ENCODE measurements at places on chromosomes 2 and 18.

GRCh38 chr2:19479666-19480065 is 121.2 kb upstream of the OSR1 start:
- no peak for DNase-seq

GRCh38 chr2:102880731-102881130 is 118.9 kb downstream of the TMEM182 start:
- DNase-seq = no peak

GRCh38 chr18:25467226-25467987 is 115.4 kb upstream of the ZNF521 start:
- no peak for DNase-seq

DNA sequence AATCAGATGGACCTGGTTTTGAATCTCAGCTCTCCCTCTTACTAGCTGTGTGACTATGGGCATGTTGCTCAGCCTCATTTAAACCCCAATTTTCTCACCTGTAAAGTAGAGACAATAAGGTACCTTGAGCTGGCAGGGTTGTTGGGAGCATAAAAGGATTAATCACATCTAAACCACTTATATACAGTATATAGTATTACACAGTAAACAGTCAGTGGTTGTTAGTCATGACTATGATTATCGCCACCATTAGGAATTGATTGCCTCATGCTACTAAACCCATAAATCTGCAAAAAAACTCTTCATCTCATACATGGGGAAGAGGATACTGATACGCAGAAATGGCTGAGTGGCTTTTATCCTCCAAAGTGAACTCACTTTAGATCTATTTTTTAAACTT is 65.8 kb downstream of the INO80D start:
- no peak for DNase-seq

- no peak for DNase-seq
Measured at GRCh38 chr2:205323929-205324328, 358.4 kb upstream of the NRP2 start.

- no peak for DNase-seq
Measured at GRCh38 chr2:202016579-202017227, 17.0 kb upstream of the FZD7 start.

DNA sequence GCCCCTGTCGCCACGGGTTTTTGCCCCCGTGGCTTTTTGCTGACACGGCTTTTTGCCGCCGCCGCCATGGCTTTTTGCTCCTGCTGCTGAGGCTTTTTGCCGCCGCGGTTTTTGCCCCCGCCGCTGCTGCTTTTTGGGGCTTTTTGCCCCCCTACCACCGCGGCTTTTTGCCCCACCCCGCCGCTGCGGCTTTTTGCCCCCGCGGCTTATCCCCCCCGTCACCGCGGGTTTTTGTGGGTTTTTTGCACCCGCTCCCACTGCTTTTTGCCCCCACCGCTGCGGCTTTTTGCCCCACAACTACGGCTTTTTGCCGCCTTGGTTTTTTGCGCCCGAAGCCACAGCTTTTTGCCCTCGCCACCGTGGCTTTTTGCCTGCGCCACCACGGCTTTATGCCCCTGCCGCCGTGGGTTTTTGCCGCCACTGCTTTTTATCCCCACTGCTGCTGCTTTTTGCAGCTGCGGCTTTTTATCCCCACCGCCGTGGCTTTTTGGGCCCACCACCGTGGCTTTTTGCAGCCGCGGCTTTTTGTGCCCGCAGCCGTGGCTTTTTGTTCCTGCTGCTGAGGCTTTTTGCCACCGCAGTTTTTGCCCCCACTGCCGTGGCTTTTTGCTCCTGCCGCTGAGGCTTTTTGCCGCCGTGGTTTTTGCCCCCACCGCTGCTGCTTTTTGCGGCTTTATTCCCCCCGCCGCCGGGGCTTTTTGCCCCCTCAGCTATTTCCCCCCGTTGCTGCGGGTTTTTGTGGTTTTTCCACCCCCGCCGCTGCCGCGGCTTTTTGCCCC is 2798.0 kb upstream of the TEKT4 start:
- DNase-seq = no peak

DNA sequence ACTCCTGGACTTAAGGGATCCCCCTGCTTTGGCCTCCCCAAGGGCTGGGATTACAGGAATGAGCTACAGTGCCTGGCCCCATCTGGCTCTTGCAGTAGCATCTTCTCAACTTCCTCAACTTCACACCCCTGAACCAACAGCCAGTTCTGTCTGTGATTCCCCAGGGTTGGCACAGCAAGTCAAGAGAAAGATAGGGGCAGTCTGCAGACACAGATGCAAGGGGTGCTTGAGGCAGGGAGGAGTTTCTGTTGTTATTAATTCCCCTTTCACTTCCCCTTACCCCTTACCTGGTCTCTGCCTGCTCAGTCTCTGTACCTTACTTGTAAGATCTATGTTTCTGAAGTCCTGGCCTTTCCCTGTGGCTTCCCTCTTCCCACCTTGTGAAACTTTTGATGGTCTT is 54.1 kb upstream of the MEX3C start:
- no peak for DNase-seq

DNA sequence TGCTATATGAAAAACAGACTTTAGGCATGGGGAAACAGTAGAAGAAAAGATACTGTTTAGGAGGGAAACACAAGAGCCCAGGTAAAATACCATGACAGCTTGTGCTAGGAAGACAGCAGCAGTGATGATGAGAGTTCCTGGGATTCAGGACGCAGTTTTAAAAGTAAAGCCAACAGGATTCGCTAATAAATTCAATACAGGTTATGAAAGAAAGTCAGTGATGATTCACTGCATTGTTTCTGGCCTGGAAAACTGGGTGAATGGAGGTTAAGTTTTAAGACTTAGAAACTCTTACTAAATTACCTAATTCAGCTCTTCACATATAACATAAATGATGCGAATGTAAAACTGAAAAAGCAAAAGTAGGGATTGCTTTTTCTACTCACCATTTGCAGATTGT is 27.9 kb upstream of the RNU4ATAC start:
- no peak for DNase-seq

GRCh38 chr2:218343591-218343990 is 13.1 kb upstream of the CATIP start:
- DNase-seq = no peak

- no peak for DNase-seq
Measured at GRCh38 chr2:149651229-149651628, 63.7 kb upstream of the MMADHC start.

- DNase-seq = no peak
Measured at GRCh38 chr2:210553373-210553772, 3.0 kb upstream of the CPS1 start.

GRCh38 chr2:46461709-46462171 is 17.6 kb upstream of the TMEM247 start:
- DNase-seq = no peak

- DNase-seq = no peak
Measured at GRCh38 chr2:48514348-48515003, 15.5 kb upstream of the STON1 start.

- no peak for DNase-seq
Measured at GRCh38 chr18:59041819-59042815, 97.6 kb upstream of the SEC11C start.

- DNase-seq = no peak
Measured at GRCh38 chr2:159715451-159715850, 3.1 kb downstream of the MARCHF7 start.

DNA sequence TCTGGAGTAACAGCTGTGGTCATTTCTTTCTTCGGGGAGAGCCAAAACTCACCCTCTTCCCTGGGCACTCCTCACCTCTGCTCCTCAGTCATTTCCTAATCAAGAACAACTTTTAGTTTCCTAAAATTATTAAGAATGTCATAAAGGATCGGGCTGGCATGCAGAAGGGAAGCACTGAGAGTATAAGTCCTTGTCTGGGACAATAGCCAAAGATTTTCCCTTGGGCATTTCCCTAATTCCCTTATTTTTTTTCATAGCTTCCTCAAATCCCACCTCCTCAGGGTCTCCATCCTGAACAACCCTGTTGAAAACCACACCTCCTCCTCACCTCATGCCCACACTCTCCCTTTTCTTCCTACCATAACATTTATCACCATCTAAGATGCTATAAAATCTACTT is 115.0 kb downstream of the MREG start:
- DNase-seq = no peak

DNA sequence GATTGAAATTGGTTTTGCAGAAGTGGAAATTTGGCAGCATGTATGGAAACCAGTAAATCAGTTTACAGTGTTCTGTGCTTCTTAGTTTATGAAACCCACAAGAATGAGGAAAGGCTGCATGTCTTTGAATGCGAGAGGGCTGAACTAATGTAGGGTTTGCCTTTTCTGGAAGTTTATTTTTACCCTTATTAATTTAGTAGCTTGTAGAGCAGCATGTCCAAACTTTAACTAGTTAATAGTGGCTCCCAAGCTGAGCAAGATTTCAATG is 50.4 kb downstream of the LDLRAD4 start:
- no peak for DNase-seq

DNA sequence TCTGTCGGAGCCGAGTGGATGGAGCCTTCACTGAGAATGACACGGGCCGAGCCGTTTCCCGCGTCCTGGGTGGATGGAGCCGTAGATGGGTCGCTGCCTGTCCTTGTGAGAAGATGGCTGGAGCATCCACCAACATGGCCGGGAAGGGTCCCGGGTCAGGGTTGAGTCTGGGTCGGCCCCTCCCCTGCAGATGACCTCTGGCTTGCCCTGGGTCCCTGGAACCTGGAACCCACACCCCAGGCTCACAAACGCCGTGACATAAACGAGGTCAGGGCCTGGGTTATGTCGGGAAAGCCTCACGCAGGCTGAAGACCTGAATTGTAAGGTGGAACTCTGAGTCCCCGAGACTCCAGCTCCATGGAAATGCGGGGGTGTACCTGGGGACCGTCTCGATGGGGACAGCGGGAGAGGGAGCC is 94.9 kb downstream of the NFATC1 start:
- no peak for DNase-seq

DNA sequence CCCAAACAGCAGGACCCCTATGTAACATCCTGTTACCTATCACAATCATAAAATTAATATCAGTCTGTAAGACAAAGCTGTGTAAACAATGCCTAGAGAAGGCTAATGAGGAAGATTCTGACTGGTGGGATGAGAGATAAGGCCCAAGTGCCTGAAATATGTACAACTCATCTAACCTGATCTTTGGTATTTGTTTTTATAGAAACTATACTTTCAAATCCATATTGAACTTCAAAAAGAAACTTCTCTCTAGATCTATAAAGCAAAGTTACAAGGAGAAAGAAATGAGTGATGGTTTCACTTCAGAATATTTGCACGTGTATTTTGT is 36.1 kb upstream of the ITGA4 start:
- no peak for DNase-seq

DNA sequence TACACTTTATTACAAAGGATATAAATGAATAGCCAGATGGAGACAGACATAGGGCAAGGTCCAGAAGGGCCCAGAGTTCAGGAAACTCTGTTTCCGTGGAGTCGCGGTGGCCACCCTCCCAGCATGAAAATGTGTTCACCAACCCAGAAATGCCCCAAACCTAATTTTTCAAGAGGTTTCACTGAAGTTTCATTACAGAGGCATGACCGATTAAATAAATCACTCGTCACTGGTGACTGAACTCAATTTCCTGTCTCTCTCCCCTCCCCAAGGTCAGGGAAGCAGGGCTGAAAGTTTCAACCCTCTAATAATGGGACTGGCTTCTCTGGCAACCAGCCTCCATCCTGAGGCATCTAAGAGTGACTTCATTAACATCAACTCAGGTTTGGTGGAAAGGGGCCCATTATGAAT is 22.4 kb downstream of the USP40 start:
- DNase-seq = no peak

- DNase-seq = no peak
Measured at GRCh38 chr2:54384301-54385203, 71.6 kb upstream of the SPTBN1 start.

DNA sequence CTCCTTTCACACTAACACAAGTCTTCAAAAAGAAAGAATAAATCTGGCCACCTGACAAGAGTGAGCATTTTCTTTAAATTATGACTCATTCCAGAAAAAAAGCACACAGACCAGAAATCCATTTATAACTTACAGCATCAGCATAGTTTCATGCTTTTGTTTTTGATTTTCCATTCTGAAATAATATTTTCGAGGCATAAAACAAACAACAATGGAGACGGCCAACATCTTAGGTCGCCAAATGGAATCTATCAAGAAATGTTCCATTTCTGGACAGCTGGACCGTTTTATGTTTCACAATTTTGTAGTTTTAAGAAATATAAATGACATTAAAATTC is 165.4 kb upstream of the ZFP36L2 start:
- no peak for DNase-seq

GRCh38 chr18:48238206-48238605 is 171.0 kb downstream of the ZBTB7C start:
- DNase-seq = no peak

DNA sequence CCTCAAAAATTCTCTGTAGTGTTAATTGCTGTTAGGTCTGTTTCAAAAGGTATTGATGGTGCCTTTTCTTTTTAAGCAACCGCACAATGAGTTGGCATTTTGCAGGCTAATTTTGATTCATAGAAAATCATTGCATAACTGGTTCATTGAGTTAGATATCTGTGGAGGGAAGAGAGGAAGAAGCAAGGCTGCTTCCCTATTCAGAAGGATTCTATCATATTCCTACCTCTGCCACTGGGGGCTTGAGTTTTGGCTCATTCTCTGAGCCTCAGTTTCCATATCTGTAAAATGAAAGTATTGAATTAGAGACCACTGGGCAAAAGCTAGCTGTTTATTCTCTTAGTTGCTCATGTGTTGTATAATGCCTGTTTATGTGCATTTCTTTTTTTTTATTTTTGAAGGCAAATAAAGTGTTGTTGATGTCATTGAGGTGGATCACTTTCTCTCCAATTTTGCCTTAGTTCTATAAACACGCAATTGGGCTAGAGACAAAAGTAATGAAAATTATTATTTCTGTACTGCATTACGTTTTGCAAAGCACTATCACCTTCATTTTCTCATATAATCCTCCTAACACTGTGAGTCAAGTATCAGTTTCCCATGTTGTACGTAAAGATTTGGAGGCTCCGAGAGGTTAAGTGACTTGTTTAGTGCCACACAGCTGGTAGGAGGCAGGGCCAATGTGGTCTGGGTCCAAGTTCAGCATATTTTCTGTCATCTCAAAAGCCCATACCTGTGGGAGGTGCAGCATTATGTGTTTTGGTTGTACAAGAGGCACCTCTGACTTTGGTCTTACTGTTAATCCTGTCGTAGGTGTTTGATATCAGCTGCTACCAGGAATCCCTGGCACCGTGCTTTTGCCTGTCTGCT is 5.9 kb downstream of the TRIB2 start:
- no peak for DNase-seq

GRCh38 chr2:159157361-159158209 is 128.9 kb downstream of the WDSUB1 start:
- DNase-seq = no peak

DNA sequence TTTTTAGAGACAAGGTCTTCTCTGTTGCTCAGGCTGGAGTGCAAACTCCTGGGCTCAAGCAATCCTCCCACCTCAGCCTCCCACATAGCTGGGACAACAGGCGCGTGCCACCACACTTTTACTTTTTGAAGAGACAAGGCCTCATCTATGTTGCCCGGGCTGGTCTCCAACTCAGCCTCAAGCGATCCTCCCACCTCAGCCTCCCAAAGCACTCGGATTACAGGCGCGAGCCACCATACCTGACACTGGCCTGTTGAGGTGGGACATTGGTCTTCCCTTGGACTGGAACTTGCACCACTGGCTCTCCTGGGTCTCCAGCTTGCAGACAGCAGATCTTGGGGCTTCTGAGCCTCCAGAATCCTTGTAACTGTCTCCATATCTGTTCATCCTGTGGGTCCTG is 75.6 kb downstream of the NDUFA10 start:
- DNase-seq = no peak

- no peak for DNase-seq
Measured at GRCh38 chr2:190856985-190857384, 23.6 kb upstream of the GLS start.

GRCh38 chr2:26997394-26997793 is 27.0 kb downstream of the MAPRE3 start:
- DNase-seq = no peak

- DNase-seq = no peak
Measured at GRCh38 chr2:207475546-207475945, 54.2 kb upstream of the CREB1 start.
